Renal cortical epithelial cell (primary cell): ENCODE measurements at places on chromosomes 5 and 9. TPM values are rescaled to one million over a fixed set of nuclear protein-coding genes. Genes with fewer than 3 reads are reported as not detected.

GRCh38 chr5:92969781-92970237 is 611.2 kb downstream of the NR2F1-AS1 start:
- no peak for DNase-seq

Gene CDX1
- total RNA-seq, result not detected in 2 replicates

- peak; percentile 76 for DNase-seq
Observed at GRCh38 chr9:121285835-121286687, 18.1 kb downstream of the GSN start.

GRCh38 chr9:9257999-9258498 is 1354.8 kb downstream of the PTPRD start:
- DNase-seq, result no peak

Gene LRRC19
- 0.20 TPM in 1 of 2 replicates, not detected in the other for total RNA-seq

DNA sequence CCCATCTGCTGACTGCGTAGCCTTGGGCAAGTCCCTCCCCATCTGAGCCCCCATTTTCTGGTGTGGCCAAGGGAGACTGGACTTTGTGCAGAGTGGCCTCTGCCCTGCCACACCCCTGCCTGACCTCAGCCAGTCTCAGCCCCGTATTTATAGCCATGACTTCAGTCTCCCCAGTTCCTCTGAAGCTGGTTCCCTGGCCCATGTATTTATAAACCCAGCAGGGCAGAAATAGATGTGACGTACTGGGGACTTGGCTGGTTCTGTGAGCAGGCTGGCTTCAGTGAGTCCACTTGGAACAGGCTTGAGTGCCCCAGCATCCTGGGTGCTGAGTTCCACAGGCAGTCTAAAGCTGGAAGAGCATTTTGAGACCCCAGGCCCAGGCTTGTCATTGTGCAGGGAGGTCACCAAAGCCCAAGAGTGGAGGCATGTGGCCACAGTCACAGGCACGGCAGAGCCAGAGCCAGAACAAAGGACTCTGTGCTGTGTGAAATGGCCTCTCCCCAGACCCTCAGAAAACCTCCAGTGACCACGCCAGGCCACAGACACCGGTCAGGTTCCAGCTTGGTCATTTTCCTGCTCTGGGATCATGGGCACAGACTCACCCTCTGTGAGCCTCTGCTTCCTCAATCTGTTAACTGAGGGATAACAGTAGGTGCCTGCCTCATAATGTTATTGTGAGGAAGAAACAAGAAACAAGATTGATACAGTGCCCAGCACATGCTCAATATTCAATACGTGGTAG is 30.4 kb upstream of the SYNPO start:
- no peak for DNase-seq

- no peak for DNase-seq
Observed at GRCh38 chr5:57902095-57902494, 419.5 kb upstream of the ACTBL2 start.

Gene PCDHB12
- 1.2 TPM in 1 of 2 replicates, not detected in the other for total RNA-seq

Gene CENPK
- total RNA-seq, result 5.0 and 21.4 TPM in 2 replicates

DNA sequence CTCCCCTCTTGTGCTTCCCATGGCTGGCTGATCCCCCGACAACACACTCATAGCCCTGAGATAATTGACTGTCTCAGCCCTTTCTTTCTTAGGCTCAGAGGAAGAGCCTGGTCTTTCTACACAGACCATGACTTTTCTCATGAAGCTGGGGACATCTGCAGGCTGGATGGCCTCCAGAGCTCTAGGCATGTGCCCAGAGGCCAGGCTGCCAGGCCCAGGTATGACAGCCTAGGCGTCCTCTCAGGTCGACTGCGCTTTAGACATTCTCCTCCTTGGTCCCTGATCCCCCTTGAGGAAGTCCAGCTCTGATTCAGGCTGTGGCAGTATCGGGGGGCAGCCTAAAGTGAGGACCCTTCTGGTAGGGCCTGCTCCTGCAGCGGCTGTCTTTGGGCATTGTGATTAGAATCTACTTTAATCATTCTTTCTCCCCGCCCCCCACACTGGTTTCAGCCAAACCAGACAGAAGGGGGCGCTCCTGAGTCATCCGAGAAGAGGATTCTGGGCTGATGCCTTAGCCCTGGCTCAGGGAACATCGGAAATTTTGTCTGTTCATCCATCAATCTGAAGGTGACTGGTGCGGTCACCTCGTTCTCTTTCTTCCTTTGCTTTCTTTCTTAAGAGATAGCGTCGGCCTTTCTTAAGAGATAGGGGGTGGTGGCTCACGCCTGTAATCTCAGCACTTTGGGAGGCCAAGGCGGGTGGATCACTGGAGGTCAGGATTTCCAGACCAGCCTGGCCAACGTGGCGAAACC is 66.5 kb upstream of the HSPA9 start:
- DNase-seq, result peak; percentile 32

Gene STKLD1
- total RNA-seq, result 0.35 and 0.40 TPM in 2 replicates

Gene PTGDS
- 0.45 TPM in 1 of 2 replicates, not detected in the other for total RNA-seq

Gene C1QTNF2
- not detected in 2 replicates for total RNA-seq

Gene RGS7BP
- total RNA-seq, result not detected in 2 replicates

- peak; percentile 68 for DNase-seq
Observed at GRCh38 chr9:2857564-2858198, 13.8 kb upstream of the PUM3 start.

- peak; percentile 75 for DNase-seq
Observed at GRCh38 chr9:37290940-37291485, 131.5 kb upstream of the GRHPR start.

- no peak for DNase-seq
Observed at GRCh38 chr5:23588841-23589326, 81.5 kb downstream of the PRDM9 start.

Gene DOK3
- total RNA-seq, result 0.17 and 13.6 TPM in 2 replicates

DNA sequence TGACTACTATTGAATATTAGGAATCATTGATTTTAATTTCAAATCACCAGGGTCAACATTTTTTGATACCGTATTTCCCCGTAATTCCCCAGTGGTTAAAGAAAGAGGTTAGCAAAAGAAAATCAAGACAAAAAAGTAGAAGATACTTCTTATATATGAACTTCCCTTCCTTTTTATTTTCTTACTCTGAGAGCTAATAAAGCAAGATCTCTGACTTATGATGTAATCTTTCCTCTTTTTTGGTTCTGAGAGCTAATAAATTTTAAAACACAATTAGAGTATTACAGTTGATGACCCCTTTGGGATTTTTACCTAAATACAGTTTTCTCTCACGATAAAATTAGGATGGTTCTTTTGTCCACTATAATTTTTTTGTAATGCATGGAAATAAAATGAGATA is 9.2 kb upstream of the FYB1 start:
- no peak for DNase-seq

Gene BSPRY
- total RNA-seq, result 0.45 and 22.4 TPM in 2 replicates

DNA sequence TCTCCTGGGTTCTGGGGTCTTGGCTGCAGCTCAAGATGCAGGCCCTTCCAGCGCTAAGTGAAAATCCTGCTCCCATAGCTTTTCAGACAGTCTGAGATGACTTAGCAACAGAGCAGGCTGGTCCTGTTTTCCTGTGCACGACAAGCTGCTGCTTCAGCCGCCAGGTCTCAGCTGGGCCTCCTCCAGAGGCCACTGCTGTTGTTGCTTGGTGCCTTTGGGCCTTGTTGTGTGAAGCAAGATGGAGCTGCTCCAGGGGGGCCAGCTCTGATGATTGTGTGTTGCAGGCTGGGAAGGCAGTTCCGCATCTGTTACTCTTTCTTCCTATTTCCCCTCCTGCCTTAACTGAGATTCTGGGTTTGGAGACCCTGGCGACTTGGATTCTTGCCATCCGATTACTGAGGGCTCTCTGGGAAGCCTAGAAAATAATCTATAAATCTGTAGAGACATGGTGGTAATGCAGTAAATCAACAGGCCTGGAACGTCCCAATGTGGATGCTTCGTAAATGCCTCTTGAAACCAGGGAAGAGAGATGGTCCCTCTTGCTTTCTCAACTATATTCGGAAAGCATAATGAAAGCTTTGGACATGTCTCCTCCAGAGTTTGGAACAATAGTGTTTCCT is 3.2 kb downstream of the MAP1B start:
- DNase-seq, result no peak

- no peak for DNase-seq
Observed at GRCh38 chr5:140217299-140218026, 42.5 kb downstream of the CYSTM1 start.

Gene SLC1A3
- 0.87 and 1.7 TPM in 2 replicates for total RNA-seq

GRCh38 chr9:122580360-122580759 is 2.8 kb downstream of the OR1L8 start:
- peak; percentile 85 for DNase-seq

Gene DUSP1
- 203 and 294 TPM in 2 replicates for total RNA-seq

DNA sequence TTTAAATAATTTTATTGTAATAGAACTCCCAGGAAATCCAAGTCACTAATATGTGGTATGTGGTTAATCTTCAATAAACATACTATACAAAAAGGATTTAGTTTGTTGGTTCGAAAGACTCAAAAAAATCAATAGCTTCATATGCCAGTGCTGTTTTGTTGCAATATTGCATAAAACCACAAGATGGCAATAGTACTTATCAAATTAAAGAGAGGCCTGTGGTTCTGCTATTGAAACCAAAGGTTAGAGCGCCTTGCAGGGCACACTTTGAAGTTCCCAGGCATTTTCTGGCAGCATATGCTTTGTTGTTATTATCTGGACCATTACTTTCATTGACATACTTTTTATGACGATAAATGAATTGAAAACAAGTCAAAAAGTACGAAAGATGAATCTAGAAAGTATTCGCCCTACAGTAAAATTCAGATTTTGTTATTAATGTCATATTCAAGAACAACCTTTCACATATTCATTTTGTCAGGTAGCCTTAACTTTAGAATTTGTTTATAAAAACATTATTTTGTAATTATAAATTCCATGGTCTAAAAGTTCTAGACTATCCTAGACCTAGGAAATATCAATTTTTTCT is 316.3 kb downstream of the MCTP1 start:
- DNase-seq, result peak; percentile 77

- peak; percentile 29 for DNase-seq
Observed at GRCh38 chr9:125493881-125494652, 212.9 kb downstream of the MAPKAP1 start.

DNA sequence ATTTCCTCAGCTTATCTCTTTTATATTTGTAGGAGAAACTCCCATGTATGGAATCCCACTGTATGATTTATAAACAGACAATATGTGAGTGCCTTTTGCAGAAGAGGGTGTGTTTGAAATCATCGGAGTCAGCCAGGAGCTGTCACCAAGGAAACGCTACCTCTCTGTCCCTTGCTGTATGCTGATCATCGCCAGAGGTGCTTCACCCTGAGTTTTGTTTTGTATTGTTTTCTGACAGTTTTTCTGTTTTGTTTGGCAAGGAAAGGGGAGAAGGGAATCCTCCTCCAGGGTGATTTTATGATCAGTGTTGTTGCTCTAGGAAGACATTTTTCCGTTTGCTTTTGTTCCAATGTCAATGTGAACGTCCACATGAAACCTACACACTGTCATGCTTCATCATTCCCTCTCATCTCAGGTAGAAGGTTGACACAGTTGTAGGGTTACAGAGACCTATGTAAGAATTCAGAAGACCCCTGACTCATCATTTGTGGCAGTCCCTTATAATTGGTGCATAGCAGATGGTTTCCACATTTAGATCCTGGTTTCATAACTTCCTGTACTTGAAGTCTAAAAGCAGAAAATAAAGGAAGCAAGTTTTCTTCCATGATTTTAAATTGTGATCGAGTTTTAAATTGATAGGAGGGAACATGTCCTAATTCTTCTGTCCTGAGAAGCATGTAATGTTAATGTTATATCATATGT is 18.0 kb upstream of the CTSL start:
- DNase-seq, result no peak

- DNase-seq, result no peak
Observed at GRCh38 chr5:180170810-180171567, 38.0 kb downstream of the RASGEF1C start.

GRCh38 chr9:37747271-37747753 is 6.3 kb upstream of the TRMT10B start:
- DNase-seq, result peak; percentile 60

- DNase-seq, result peak; percentile 34
Observed at GRCh38 chr5:153974131-153974812, 64.4 kb downstream of the FAM114A2 start.

Gene MTAP
- 42.6 and 59.4 TPM in 2 replicates for total RNA-seq

Gene TRPM6
- 0.15 and 0.17 TPM in 2 replicates for total RNA-seq

GRCh38 chr5:52837068-52837467 is 49.4 kb downstream of the ITGA1 start:
- peak; percentile 88 for DNase-seq

DNA sequence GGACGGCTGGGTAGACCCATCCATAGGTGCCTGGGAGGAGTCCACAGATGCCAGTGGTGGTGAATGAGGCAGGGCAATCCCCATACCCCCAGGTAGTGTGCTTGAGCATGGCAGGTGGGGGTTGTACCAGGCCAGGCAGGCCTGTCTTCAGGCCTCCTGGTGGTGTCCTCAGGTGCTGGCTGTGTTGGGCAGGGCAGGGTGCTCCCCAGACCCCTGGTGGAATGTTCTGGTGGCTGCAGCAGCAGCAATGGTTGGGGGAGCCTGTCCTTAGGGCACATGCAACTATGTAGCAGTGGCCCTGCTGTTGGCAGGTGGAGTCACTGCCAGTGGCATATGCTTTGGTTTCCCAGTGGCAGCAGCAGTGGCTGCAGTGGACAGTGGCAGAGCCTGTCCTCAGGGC is 10.0 kb downstream of the ALG2 start:
- DNase-seq, result no peak

DNA sequence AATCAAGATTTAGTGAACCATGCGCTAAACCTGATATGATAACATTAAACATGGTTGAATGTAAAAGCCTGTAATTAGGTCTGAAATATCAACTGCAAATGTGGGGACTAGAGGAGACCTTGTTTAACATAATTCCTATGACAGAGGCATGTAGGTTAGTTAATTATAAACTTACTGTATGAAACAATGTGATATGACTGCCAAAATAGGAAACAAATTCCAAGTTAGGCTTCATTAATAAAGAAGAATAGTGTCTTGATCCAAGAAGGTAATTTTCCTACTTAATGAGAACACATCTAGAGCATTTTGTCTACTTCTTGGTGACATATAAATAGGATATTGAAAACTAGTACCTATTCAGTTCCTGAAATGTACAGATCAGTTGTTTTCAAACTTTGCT is 136.2 kb upstream of the TARS1 start:
- DNase-seq, result peak; percentile 57

Gene PALM2AKAP2
- total RNA-seq, result 1.0 and 20.4 TPM in 2 replicates

- DNase-seq, result no peak
Observed at GRCh38 chr9:108136656-108137055, 647.1 kb upstream of the KLF4 start.

GRCh38 chr9:128732576-128732975 is 8.6 kb upstream of the ZDHHC12 start:
- no peak for DNase-seq

Gene SLCO6A1
- total RNA-seq, result 0.10 TPM in 1 of 2 replicates, not detected in the other

Gene PPIC
- 78.0 and 124 TPM in 2 replicates for total RNA-seq

- DNase-seq, result no peak
Observed at GRCh38 chr5:38079620-38080402, 178.5 kb upstream of the EGFLAM start.

DNA sequence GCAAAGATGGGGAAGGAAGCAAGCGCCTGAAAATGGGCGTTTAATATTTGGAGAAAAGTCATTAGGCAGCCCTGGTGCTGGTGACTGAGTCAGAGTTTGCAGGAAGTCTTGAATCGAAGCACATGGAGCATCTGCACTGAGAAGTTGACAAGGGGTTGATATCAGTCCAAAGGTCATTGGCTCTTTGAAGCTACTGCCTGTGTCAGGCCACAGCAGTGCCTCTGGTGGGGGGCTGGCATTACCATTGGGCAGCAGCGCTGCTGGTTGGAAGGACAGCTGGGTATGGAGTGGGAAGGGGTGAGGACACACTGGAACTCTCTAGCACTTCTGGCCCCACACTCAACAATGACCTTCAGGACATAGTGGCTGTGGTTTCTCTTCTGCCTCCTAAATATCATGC is 150.4 kb upstream of the ERCC6L2 start:
- no peak for DNase-seq
